Stimulated activated naive B cell treated with anti-CD40 and anti-IgM and Interleukin-4, amounts not matched to agents 10 μg/mL and 1 μg/mL and 100 μg/mL, for 72 hours (primary cell): ENCODE measurements at places on chromosomes 6 and 20.

GRCh38 chr6:13358511-13358910, 30.2 kb upstream of the TBC1D7 start:
- no peak for DNase-seq

DNA sequence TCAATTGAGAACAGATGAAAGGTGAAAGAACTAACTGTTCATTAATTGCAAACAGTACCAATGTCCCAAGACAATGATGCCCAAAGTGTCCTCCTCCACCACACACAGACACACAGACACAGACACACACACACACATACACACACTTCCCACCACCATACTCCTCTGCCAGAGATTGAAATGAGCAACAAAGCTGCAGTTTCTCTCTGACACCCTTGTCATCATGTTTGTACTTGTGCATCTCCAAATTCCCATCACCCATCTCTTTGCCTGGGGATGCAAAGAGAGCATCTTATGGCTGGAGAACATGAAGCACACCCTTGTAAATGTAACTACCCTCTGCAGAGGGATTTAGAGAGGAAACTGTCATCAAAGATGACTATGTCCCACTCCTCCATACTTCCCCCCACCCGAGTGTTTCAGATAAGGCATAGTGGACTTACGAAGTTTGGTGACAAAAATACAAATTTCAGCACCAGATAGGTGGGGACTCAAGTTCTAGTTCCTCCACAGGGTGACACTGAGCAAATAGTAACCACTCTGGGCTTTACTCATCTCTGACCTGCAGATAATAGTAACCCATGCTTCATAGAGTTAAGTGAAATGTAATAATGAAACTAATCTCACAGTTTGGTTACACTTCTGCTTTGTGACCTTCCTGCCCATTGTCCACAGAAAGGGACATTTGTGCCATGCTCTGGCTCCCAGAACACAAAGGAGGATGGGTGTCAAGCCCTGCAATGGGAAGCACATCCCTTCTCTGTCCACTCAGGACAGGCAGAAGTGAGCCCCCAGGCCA, 8.7 kb downstream of the MAFB start:
- no peak for DNase-seq

DNA sequence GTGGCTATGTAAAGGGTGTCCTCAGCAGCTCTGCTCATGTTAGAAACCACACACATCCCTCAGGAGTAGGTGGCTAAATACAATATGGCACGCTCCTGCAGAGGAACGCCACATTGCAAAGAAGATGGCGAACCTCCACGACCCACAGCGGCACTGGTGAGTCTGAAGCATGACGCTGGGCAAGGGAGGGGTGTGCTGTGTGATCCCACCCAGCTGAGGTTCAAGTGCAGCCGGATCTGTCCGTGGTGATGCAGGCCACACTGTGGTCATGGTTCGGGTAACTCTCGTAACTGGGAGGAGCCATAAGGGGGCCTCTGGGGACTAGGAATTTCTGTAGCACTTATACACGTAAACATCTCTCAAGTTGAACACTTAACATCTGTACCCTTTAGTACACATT, 23.4 kb upstream of the APMAP start:
- no peak for DNase-seq

DNA sequence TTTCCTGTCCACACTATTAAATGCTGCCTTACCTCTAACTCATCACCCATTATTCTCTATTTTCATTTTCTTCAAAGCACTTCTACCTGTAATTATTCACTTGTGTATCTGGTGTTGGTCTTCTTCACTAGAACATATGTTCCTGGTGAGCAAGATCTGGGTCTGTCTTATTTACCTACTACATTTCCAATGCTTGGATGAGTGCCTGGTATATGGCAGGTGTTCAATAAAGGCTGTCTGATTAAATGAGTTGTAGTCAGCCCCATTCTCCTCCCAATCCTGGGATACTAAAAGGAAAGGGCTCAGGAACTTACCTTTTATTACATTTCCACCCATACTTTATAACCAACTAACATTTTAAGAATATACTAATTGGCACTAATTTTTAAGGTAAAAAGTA, 61.0 kb downstream of the CEP162 start:
- no peak for DNase-seq

- DNase-seq: peak; percentile 83
These were observed at the start of gene RGS19 for GRCh38 chr20:64079273-64080012. RGS19 (minus strand) TSS chr20:64079518; CDS start chr20:64076886, 2,632 bp downstream.

DNA sequence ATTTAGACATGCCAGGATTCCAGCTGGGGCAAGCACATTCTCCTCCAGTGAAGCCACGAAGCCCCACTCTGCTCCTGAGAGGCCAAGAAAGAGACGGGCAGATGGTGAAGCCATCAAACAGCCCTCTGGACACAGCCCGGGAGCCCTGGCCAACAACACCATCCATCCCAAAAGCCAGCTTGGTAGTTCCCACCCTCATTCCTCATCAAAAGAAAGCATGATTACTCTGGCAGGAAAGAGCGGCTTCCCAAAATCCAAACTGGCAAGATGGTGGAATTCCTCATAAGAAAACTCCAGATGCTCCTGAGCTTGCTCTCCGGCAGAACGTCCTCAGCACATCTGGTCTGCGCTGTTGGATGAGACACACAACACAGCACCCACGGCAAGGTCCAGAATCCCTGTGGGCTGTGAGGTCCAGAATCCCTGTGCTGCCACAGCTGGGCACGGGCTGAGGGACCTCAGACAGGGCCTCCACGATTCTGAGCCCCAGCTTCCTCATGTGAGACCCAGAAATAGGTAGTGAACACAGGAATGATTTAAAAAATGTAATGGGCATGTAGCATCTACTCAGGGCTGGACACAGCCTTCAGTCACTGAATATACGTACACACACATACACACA, 52.6 kb downstream of the THBS2 start:
- no peak for DNase-seq

DNA sequence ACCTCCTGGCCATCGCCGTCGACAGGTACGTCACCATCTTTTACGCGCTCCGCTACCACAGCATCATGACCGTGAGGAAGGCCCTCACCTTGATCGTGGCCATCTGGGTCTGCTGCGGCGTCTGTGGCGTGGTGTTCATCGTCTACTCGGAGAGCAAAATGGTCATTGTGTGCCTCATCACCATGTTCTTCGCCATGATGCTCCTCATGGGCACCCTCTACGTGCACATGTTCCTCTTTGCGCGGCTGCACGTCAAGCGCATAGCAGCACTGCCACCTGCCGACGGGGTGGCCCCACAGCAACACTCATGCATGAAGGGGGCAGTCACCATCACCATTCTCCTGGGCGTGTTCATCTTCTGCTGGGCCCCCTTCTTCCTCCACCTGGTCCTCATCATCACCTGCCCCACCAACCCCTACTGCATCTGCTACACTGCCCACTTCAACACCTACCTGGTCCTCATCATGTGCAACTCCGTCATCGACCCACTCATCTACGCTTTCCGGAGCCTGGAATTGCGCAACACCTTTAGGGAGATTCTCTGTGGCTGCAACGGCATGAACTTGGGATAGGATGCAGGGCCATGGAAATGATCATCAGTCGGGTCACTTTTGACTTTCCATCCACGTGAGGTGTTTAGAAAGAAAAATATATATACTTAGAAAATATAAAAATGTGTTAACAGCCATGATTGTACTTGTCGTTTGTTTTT, 868 bp downstream of the MC3R start:
- DNase-seq: peak; percentile 9

- no peak for DNase-seq
These were observed 216.2 kb downstream of the NFATC2 start for GRCh38 chr20:51326201-51326819.

DNA sequence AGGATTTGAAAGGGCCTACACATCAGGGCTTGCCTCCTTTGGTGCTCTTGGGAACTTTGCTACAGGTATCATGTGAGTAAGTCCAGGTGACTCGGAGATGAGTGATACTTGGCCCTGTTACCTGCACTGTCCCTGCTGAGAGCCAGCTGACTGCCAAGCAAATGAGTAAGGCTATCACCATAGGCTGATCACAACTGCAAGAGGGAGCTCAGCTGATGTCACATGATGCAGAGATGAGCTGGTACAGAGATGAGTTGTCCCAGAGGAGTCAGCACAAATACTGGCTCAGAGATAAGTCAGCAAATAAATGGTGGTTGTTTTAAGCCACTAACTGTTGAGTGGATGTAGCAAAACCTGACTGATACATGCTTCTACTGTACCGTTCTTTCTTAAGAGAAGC, 41.4 kb downstream of the LAMP5 start:
- no peak for DNase-seq

GRCh38 chr20:34543463-34544056, 15.0 kb upstream of the MAP1LC3A start:
- no peak for DNase-seq

DNA sequence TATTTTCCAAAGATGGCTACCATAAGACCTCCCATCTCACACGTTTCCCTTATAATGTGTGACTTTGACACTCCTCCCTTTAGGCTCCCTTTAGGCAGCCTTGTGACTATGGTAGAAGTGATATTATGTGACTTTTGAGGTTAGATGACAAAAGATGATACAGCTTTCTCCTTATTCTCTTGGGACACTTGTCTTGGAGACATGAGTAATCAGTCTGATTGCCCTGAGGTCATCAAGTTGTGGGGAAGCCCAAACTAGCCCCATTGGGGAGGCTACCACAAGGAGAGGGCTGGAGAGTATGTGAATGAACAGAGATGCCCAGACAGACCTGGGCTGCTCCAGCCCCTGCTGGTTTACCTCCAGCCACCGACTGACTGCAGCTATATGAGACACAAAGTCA, 10.6 kb upstream of the DLK2 start:
- DNase-seq: no peak

- no peak for DNase-seq
These were observed 688.6 kb downstream of the CBLN4 start for GRCh38 chr20:55316753-55317152.

- DNase-seq: no peak
These were observed 55.0 kb upstream of the TNFAIP3 start for GRCh38 chr6:137811916-137812553.

DNA sequence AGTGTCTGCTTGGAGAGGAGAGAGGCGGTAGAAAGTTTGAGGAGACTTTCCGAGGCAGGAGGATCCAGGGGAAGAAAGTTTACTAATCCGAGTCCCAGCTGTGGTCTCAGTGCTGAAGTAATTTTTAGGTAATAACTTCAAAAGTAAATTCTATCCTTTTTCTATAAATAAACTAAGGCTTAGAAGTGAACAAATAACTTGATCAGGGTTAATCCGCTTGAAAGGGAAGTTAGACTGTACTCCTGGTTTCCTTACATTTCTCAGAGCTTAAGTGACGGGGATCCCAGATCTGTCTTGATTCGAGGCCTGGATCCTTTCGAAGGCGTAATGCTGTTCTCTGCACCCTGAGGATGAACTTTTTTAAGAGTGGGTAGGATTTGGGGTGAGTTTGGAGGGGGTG, 2.6 kb downstream of the STK35 start:
- no peak for DNase-seq

DNA sequence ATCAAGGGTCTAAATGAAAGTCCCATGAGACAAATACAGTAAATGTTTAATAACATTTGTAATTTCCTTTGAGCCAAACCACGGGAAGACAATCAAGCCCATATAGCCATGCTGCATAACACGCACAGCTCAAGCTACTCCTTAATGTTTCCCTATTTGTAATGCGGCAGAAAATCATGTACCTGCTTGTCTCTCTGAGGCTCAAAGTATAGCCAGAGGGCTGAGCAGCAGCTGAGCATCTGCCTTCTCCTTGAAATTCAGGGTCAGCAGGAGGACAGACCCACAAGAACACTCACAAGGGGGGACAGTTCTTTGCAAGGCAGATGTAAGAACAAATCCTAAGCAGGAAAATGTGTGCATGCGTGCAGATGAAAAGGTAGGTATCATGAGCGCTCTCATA, 45.8 kb upstream of the JARID2 start:
- no peak for DNase-seq

GRCh38 chr6:37172912-37173492, 3.0 kb downstream of the PIM1 start:
- DNase-seq: no peak

DNA sequence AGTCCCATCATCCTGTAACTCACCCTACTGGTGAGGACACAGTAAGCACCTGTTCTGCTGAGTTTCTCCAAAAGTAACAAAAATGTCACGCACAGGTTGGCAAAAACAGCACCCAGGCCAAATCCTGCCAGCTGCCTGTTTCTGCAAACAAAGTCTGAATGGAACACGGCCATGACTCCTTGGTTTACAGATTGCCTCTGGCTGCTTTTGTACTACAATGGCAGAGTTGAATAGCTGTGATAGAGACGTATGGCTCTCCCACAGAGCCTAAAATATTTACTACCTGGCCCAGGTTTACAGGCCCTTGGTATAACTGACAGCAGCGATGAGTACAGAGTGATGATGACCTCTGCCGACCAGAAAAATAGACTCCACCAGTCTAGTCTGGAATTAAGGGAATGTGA, 52.6 kb downstream of the CNKSR3 start:
- no peak for DNase-seq

DNA sequence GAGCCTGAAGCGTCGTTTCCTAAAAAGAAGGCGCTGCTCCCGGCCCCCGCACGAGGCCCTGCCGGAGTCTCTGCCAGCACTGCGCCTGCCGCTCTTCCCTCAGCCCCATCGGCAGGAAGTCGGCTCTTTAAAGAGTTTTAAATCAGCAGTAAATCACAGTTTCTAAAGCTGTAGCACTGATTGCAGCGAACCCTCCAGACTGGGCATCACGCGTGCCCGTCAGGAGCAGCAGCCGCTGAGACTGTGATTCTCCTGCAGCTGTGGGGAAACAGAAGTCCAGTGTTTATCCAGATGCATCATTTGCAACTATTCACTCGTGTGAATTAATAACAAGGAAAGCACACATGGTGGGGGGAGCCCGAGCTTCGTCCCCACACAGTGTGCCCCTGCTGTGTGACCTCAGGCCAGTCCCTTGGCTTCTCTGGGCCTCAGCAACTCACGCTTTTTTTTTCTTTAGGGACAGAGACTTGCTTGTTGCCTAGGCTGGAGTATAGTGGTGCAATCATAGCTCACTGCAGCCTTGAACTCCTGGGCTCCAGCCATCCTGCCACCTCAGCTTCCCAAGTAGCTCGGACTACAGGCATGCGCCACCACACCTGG, 28.3 kb downstream of the DLL1 start:
- DNase-seq: no peak

DNA sequence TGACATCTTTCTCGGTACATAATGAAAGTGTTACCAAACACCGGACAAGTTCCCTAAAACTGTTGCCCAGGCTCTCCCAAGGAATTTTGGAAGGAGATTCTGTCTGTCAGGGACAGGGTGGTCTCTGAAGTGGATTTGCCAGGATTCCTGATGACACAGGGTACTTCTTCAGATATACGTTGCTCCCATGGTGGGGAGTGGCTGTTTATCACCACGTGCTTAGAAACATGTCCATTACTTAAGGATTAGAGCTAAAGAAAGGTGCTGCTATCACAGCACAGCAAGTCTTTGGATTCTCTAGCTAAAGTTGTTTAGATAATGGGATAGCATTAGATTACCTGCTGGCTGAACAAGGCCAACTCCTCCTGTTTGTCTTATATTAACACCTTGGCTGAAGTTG, 6.3 kb downstream of the SPINT3 start:
- no peak for DNase-seq

- DNase-seq: no peak
These were observed 240.7 kb upstream of the POU3F2 start for GRCh38 chr6:98593676-98594075.
